ENCODE measurements at places on chromosomes 16 and 17. TPM values are rescaled to one million over a fixed set of nuclear protein-coding genes. Genes with fewer than 3 reads are reported as not detected.
A peak's percentile ranks its signal among the peaks of the same experiment; 100 is the strongest.

IGF2BP1 gene
- not detected for total RNA-seq

MYH13 gene
- total RNA-seq: not detected

DNA sequence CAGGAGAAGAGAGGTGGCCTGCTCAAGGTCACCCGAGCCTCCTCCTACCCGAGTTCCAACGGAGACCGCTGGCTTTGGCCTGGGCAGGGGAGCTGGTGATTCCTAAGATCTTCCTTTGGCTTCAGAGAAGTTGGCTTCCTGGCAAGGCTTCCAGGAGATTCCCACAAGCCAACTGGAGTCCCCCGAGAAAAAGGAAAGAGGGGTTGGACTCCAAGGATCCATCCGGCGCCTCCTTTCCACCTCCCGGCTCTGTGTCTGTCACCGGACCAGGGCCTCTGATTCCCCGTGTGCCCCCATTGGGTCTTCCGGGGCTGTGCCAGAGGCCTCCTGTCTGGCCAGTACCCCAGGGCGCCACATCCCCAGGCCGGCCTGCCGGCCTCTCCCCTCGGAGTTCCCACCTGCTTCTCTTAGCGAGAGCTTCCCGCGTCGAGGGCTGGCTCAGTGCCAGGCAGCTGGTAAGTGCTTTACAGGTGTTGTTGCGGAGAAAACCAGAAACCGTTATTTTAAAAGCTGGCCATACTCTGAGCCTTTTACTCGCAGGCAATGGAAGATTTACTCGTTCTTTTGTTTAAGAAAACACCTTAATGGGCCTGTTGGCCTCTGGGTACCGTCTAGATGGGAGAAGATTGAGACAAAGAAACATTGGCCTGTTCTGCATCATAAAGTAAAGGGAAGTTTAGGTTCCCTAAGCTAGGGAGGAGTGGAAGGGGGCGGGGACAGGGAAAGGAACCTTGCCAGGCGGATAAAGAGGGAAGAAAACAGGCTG lies 258.4 kb upstream of the SDK2 start:
- DNase-seq: peak; percentile 74

SLC25A11 gene
- 71.1 TPM for total RNA-seq

HOXB2 gene
- total RNA-seq: 34.9 TPM

DNA sequence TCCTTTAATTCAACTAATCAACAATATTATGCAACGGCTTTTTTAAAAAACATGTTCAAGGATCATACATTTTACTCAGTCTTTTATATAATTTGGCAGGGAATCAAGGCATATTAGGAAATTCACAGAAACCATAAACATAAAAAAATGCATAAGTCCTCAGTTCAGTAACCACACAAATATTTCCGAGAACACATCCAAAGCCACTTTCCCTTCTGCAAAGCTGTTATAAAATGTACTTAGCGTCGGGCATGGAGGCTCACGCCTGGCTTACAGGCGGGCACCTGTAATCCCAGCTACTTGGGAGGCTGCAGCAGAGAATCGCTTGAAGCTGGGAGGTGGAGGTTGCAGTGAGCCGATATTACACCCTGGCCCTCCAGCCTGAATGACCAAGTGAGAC lies 9.7 kb upstream of the ZC3H7A start:
- no peak for DNase-seq

DNA sequence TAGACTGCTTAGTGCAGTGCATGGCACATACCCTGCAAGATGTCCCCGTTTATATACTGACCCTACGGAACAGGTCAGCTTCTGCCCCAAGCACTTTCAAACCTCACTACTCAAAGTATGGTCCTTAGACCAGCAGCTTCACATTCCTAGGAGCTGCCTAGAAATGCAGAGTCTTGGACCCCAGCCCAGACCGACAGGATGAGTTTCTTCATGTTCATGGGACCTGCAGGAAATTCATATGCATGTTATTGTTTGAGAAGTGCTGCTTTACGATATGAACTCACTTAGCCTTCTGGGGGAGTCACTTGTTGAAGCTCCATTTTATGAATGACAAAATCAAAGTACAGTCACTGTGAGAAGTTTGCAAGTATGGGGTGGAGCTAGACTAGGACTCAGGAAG lies 82.6 kb downstream of the DYNLRB2 start:
- DNase-seq: no peak

GRCh38 chr16:89801800-89802199 lies 14.6 kb downstream of the FANCA start:
- DNase-seq: no peak

Data from lower leg skin (tissue), 4 donors.